ENCODE measurements at places on chromosomes 12 and 14. TPM values are rescaled to one million over a fixed set of nuclear protein-coding genes. Genes with fewer than 3 reads are reported as not detected.

Gene SLCO1A2
- not detected for total RNA-seq

Gene SLC6A12
- not detected for total RNA-seq

Gene PRKD1
- total RNA-seq, result 0.56 TPM

Gene GRIP1
- total RNA-seq, result 0.85 TPM

Gene GLT8D2
- 0.41 TPM for total RNA-seq

Gene KHNYN
- 34.0 TPM for total RNA-seq

Gene TMEM106C
- 93.1 TPM for total RNA-seq

Gene METTL17
- total RNA-seq, result 85.3 TPM

Gene TAS2R7
- not detected for total RNA-seq

Gene RILPL2
- total RNA-seq, result 18.7 TPM

Gene TSPAN9
- 0.31 TPM for total RNA-seq

DNA sequence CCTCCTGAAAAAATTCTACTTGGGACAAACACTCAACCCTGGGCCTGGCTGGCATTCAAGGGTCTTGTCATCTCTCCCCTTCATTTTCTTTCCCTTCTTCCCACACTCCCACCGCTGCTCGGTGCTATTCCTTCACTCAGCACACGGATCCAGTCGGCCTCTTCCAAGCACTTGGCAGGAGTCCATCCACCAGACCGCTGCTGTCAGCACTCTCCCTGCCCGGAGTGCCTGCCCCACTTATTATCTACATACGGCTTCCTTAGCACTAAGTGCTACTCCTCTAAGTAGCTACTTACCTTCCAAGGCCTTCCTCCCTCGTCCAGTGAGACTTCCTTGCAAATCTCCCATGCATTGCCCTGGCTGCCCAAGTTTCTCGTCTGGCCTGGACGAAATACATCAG, 29.8 kb downstream of the CALM1 start:
- no peak for DNase-seq
- no peaks in the 10 kb centered on the region for H3K36me3 ChIP-seq
- no peak overlapping the region for H3K27ac ChIP-seq
- H3K27me3 ChIP-seq, result no peaks in the 10 kb centered on the region

DNA sequence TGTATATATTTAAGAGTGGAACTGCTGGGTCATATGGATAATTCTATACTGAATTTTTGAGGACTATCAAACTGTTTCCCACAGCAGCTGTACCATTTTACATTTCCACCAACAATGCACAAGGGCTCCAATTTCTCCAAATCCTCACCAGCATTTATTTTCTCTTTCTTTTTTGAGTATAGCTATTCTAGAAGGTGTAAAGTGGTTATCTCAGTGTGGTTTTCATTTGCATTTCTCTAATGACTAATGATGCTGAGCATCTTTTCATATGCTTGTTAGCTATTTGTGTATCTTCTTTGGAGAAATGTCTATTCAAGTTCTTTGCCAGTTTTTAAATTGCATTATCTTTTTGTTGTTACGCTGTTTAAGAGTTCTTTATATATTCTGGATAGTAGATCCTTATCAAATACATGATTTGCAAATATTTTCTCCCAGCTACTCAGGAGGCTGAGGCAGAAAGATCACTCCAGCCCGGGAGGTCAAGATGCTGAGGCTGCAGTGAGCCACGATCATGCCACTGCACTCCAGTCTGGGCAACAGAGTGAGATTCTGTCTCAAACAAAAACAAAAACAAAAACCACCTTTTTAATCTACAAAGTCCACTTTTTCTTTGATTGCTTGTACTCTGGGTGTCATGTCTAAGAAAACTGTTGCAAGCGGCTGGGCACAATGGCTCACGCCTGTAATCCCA, 32.8 kb downstream of the GTF2A1 start:
- H3K36me3 ChIP-seq, result no peaks in the 10 kb centered on the region
- H3K4me3 ChIP-seq, result no peak overlapping the region
- H3K27me3 ChIP-seq, result no peaks in the 10 kb centered on the region
- no peak for DNase-seq

GRCh38 chr12:68913682-68914081, 19.3 kb downstream of the CPM start:
- H3K36me3 ChIP-seq, result no peaks in the 10 kb centered on the region
- no peaks in the 10 kb centered on the region for H3K4me1 ChIP-seq
- H3K27ac ChIP-seq, result no peak overlapping the region

- no peak for DNase-seq
- no peaks in the 10 kb centered on the region for H3K4me1 ChIP-seq
- H3K4me3 ChIP-seq, result no peak overlapping the region
- no peak overlapping the region for H3K27ac ChIP-seq
Measured at GRCh38 chr14:98393527-98393926, 878.5 kb downstream of the BCL11B start.

DNA sequence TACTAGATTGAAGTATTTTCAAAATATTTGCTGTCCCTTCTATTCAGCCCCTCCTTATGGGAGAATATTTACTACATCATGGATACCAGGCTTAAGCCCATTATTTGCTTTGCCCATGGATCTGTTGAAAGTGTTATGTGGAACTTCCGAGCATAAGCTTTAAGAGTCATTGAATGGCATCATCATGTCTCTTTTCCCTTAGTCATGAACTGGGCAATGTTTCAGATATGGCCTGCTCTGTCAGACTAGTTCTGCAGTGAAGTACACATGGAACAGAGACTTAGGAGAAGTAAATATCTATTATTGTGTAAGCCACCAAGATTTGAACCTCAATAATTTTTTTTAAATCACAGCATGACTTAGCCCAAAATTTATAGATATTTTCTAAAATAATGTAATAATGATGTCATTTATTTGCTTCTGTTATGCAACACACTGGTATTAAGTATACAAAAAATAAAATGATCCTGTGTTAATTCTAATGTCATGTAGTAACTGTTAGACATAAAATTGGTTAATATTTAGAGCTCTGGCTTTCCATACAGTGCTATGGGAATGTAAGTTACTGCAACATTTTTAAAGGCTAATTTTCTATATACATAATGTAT, 1097.3 kb downstream of the SLC16A7 start:
- no peak overlapping the region for H3K27ac ChIP-seq
- H3K4me3 ChIP-seq, result no peak overlapping the region

DNA sequence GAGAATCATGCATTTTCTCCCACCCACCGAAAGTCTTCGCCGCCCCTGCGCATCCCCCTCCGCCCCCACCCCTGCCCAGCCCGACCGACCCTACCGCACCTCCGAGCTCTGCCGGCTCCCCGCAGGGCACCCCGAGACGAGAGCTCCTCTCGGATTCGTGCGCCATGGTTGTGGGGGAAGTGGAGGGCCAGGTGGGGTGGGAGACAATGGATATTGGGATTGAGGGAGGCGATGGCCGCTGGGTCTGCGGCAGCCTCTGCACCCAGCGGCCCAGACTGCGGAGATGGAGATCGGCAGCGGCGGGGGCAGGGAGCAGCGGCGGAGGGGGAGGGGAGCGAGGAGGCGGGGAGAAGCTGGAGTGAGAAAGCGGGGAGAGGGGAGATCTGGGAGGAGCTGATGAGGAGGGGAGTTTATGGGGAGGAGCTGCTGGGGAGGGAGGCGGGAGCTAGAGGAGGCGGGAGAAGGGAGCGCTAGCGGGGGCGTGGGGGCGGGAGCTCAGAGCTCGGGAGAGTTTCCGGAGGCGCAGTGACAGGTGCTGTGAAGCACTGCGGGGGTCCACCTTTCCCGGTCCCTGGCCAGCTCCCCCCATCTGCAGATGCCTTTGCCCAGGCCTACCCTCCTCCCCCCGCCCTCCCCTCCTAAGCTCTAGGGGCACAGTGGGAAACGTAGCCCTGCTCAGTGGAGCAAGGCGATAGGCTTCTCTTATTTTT, at the start of gene SALL2:
SALL2 (minus strand) TSS at position 385 of the 710 bp plus-strand sequence; CDS start at position 166, 219 bp downstream.
- peak; percentile 21 for DNase-seq
- peak within 1 kb of the TSS; percentile 73 for H3K4me3 ChIP-seq
- peaks cover 12% of the 10 kb centered on the region for H3K4me1 ChIP-seq
- no peaks in the 10 kb centered on the region for H3K36me3 ChIP-seq
- H3K27ac ChIP-seq, result peak within 1 kb of the TSS; percentile 31
- no peaks in the 10 kb centered on the region for H3K27me3 ChIP-seq

- DNase-seq, result no peak
- H3K4me1 ChIP-seq, result no peaks in the 10 kb centered on the region
- H3K27ac ChIP-seq, result no peak overlapping the region
- no peaks in the 10 kb centered on the region for H3K36me3 ChIP-seq
Measured at GRCh38 chr12:82660541-82661325, 26.0 kb upstream of the TMTC2 start.

DNA sequence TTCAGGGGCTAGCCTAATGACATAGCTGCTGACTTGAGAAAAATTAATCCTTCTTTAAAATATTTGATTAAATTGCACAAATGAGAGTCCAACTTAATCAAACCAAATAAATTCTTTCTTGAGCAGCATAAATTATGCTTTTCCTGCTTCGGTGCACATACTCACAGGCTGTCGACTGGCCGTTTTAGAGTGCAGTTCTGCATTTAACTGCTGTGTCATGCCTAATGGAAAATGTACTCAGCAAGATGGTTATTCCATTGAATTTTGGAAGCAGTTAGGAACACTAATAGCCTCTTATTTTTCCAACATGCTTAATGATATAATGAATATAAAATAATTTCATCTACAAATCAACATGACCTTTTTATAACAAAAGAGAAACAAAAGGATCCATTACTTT, 266.1 kb upstream of the LRIG3 start:
- no peaks in the 10 kb centered on the region for H3K27me3 ChIP-seq
- no peak overlapping the region for H3K4me3 ChIP-seq
- DNase-seq, result no peak
- H3K4me1 ChIP-seq, result no peaks in the 10 kb centered on the region
- H3K36me3 ChIP-seq, result no peaks in the 10 kb centered on the region

DNA sequence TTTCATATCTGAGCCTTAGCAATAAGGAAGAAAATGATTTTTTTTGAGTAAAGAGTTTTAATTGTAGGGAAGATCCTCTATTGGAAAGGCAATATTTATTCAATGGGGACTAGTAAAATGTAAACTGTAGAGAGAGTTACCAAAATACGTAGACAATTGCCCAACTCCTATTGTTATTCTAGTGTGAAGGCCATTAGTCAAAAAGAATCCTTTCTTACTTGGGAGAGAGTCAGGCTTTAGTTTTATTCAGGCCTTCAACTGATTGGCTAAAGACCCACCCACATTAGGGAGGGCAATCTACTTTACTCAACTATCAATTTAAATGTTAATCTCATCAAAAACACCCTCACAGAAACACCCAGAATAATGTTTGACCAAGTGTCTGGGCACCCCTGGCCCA, 485.8 kb upstream of the ATXN7L3B start:
- DNase-seq, result no peak
- H3K27ac ChIP-seq, result no peak overlapping the region
- H3K4me3 ChIP-seq, result no peak overlapping the region

- no peak overlapping the region for H3K27ac ChIP-seq
- no peaks in the 10 kb centered on the region for H3K36me3 ChIP-seq
- no peak for DNase-seq
- H3K4me3 ChIP-seq, result no peak overlapping the region
Measured at GRCh38 chr12:96431067-96431466, 30.8 kb upstream of the CDK17 start.

GRCh38 chr14:56810147-56810719, at the start of gene OTX2:
OTX2 (minus strand) TSS chr14:56810479; CDS start chr14:56805456, 5,023 bp downstream.
- H3K36me3 ChIP-seq, result no peaks in the 10 kb centered on the region
- no peak within 1 kb of the TSS for H3K4me3 ChIP-seq
- H3K4me1 ChIP-seq, result no peaks in the 10 kb centered on the region
- H3K27me3 ChIP-seq, result peaks cover 5% of the 10 kb centered on the region

DNA sequence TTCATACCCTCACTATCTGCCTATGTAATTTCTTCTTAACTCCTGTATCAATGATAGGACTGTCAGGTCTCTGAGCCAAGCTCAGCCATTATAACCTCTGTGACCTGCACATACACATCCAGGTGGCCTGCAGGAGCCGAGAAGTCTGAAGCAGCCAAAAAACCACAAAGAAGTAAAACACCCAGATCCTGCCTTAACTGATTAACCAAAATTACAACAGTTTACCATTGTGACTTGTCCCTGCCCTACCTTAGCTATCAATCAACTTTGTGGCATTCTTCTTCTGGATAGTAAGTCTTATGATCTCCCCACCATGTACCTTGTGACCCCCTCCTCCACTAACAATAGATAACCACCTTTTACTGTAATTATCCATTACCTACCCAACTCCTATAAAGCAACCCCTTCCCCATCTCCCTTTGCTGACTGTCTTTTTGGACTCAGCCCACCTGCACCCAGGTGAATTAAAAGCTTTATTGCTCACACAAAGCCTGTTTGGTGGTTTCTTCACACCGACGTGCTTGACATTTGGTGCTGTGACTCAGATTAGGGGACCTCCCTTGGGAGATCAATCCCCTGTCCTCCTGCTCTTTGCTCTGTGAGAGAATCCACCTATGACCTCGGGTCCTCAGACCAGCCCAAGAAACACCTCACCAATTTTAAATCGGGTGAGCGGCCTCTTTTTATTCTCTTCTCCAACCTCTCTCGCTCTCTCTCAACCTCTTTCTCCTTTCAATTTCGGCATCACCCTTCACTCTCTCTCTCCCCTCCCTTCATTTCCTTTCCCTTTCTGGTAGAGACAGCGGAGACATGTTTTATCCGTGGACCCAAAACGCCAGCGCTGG, 11.5 kb upstream of the LGMN start:
- H3K4me3 ChIP-seq, result no peak overlapping the region
- no peaks in the 10 kb centered on the region for H3K36me3 ChIP-seq
- DNase-seq, result peak; percentile 64
- peak overlapping the region; percentile 34 for H3K27ac ChIP-seq

GRCh38 chr12:53160000-53160399, 20.5 kb upstream of the ZNF740 start:
- H3K27ac ChIP-seq, result no peak overlapping the region
- no peaks in the 10 kb centered on the region for H3K27me3 ChIP-seq
- H3K36me3 ChIP-seq, result no peaks in the 10 kb centered on the region
- H3K4me3 ChIP-seq, result no peak overlapping the region

DNA sequence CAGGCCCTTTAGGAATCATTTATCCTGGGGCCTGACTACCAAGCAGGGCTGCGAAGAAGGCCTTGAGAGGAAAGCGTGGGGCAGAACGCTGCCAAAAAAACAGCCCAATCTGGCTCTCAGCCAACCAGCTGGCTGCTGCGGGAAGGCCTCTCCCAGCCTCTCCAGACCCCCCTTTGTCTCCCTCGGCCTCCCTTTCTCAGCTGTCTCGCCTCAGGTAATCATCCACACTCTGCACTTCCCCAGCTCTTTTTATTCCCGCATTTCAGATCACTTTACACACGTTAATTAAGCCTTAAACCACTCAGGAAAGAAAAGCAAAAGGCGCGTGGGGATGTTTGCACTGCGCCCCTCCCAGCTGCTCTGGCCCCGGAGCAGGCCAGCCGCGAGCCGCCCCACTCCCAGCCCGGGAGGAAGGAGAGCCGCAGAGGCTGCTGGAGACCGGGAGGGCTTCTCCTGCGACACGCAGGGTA, 208.2 kb upstream of the FOXN3 start:
- peaks cover 15% of the 10 kb centered on the region for H3K4me1 ChIP-seq
- H3K27ac ChIP-seq, result no peak overlapping the region
- no peaks in the 10 kb centered on the region for H3K36me3 ChIP-seq
- no peak overlapping the region for H3K4me3 ChIP-seq
- H3K27me3 ChIP-seq, result no peaks in the 10 kb centered on the region
- no peak for DNase-seq
